Activated naive CD4-positive, alpha-beta T cell treated with anti-CD3 and anti-CD28 coated beads, Interleukin-2, amount 10 ng/mL, durations not matched to agents 7 days and 5 days (primary cell): ENCODE measurements at places on chromosomes 4 and X.

DNA sequence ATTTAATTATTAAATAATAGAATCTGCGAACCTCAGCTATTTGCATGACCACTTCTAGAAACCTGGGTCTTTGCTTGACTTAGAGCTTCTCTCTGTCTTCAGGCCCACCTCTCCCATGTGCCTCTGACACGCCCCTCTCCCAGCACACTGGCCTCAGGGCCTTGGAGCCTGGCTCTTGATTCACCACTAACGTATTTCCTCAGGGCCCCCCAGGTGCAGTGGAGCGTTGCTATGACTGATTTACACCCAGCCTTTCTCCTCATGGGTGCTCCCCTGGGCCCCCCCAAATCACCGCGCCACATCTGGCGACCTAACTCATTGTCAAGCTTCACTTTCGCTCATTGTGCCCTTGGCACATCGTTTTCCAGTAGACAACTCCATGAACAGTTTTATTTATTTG, 37.9 kb upstream of the TENM3 start:
- H3K4me1 ChIP-seq = no peaks in the 10 kb centered on the region
- no peak overlapping the region for H3K27ac ChIP-seq
- DNase-seq = no peak
- no peaks in the 10 kb centered on the region for H3K36me3 ChIP-seq
- H3K4me3 ChIP-seq = no peak overlapping the region

- no peak for DNase-seq
- H3K4me1 ChIP-seq = no peaks in the 10 kb centered on the region
- no peak overlapping the region for H3K27ac ChIP-seq
- H3K27me3 ChIP-seq = no peaks in the 10 kb centered on the region
- H3K4me3 ChIP-seq = no peak overlapping the region
These were observed 13.6 kb downstream of the HTRA3 start for GRCh38 chr4:8283161-8283560.

DNA sequence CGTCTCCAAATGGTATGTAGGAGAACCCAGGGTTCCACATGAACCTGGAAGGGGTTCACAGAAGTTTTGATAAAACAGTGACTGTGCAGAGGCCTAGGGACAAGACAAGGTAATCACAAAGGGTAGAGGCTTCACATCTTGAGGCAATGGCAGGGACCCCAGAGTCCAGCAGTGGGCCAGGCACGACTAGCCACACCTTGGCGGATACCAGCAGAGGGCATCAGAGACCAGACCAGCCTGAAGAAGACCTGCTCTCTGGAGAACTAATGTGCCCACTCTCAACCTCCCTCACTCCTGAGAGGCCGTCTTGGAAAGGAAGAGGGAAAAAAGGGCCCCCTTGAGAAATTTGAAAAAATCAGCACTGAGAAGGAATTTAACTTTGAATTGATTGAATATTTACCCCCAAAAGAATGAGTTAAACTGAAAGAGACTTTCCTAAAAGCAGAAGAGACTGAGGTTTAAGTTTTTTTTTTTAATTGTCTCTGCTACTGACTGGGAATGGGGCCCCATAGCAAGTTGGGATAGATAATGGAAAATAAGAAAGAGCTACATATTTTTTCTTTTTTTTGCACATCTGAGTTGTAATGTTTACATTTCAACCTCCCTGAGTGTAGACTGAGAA, 243.8 kb upstream of the JADE1 start:
- H3K36me3 ChIP-seq = no peaks in the 10 kb centered on the region
- no peak overlapping the region for H3K27ac ChIP-seq
- peak; percentile 27 for DNase-seq
- H3K27me3 ChIP-seq = peaks cover 23% of the 10 kb centered on the region
- H3K4me3 ChIP-seq = no peak overlapping the region

GRCh38 chrX:130343411-130343810, 3.7 kb downstream of the SLC25A14 start:
- no peak for DNase-seq
- peaks cover 7% of the 10 kb centered on the region for H3K36me3 ChIP-seq

GRCh38 chr4:85475631-85476233, 782 bp downstream of the ARHGAP24 start:
- no peak for DNase-seq
- no peaks in the 10 kb centered on the region for H3K36me3 ChIP-seq
- no peak overlapping the region for H3K27ac ChIP-seq

- H3K4me3 ChIP-seq = no peak overlapping the region
- H3K27ac ChIP-seq = no peak overlapping the region
- H3K4me1 ChIP-seq = no peaks in the 10 kb centered on the region
These were observed 301.4 kb downstream of the GRIA2 start for GRCh38 chr4:157521906-157522305.

- H3K27ac ChIP-seq = no peak overlapping the region
- no peak for DNase-seq
- no peaks in the 10 kb centered on the region for H3K27me3 ChIP-seq
- no peaks in the 10 kb centered on the region for H3K36me3 ChIP-seq
These were observed 368.6 kb downstream of the HNRNPD start for GRCh38 chr4:82005158-82005557.

DNA sequence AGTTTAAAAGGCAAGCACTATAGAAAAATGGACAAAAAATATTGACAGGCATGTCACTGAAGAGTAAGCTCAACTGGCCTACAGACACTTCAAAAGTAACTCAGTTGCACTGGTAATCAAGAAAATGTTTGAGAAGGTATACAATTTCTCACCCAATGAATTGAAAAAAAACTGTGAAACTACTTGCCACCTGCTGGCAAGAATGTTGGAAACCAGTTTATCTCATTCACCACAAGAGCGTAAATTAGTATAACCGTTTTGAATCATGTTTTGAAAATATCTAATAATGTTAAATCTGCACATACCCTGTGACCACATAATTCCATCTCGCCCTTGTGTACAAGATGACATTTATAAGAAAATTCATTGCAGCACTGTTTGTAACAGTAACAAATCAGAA, 31.7 kb downstream of the TXK start:
- H3K4me1 ChIP-seq = peaks cover 26% of the 10 kb centered on the region
- peaks cover 46% of the 10 kb centered on the region for H3K36me3 ChIP-seq
- no peak overlapping the region for H3K4me3 ChIP-seq
- H3K27ac ChIP-seq = no peak overlapping the region

DNA sequence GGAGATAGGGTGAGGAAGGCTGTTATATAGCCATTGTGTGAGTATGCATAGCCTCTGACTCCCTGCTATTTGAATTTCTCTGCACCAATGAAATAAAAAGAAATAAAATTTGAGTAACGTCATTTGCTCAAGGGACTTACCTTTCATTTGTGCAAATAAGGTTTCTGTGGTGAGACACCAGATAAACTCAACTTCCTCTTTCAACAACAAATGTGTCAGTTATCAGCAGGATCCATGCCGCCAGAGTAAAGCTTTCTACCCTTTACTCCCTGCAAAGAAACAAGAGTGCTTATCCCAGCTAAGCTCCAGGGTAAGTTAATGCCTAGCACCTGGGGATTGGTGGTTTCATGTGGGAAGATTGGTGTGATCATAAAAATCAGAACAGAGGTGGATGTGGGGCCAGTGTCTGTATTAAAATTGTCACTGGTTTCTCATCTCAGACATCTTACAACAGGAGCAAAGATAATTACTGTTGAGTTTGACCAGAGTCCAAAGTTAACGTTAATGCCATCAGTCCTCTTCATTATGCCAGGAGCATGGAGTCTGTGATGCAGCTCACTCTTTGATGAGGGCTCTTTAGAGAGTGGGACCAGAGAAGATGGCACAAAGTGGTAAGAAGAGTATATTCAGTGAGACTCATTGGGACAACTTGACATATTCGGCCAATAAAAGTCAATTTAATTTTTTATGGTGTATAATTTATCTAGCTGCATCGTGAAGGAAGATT, at the start of gene P2RY10:
Gene P2RY10, plus strand, starts transcription at position 206 of the 727 bp plus-strand sequence. CDS start 15,130 bp downstream, outside the sequence.
- peak within 1 kb of the TSS; percentile 97 for H3K4me3 ChIP-seq
- DNase-seq = peak; percentile 49
- peaks cover 35% of the 10 kb centered on the region for H3K36me3 ChIP-seq
- peaks cover 54% of the 10 kb centered on the region for H3K4me1 ChIP-seq

- H3K4me1 ChIP-seq = no peaks in the 10 kb centered on the region
- H3K4me3 ChIP-seq = no peak overlapping the region
- DNase-seq = no peak
- no peak overlapping the region for H3K27ac ChIP-seq
- H3K36me3 ChIP-seq = no peaks in the 10 kb centered on the region
These were observed 505.1 kb downstream of the PPARGC1A start for GRCh38 chr4:23384741-23385140.

DNA sequence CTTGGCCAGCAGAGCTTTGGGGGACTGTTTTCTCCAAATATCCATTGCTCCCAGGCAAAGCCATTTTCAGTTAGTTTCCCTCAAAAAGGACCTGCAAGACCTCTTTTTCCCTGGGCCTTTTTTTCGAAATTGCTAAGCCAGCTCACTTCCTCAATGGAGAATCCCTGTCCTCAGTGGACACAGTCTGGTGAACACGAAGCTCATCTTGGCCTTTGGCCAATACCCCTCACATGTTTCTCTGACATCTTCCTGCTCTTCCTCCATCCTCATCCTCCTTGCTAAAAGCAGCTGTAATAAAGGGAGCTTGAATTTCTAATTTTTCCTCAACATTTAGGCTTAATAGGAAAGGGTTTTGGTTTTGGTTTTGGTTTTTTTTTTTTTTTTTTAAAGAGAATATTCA, 17.6 kb upstream of the PRPS1 start:
- no peaks in the 10 kb centered on the region for H3K4me1 ChIP-seq
- peaks cover 2% of the 10 kb centered on the region for H3K27me3 ChIP-seq
- no peak for DNase-seq
- no peaks in the 10 kb centered on the region for H3K36me3 ChIP-seq

DNA sequence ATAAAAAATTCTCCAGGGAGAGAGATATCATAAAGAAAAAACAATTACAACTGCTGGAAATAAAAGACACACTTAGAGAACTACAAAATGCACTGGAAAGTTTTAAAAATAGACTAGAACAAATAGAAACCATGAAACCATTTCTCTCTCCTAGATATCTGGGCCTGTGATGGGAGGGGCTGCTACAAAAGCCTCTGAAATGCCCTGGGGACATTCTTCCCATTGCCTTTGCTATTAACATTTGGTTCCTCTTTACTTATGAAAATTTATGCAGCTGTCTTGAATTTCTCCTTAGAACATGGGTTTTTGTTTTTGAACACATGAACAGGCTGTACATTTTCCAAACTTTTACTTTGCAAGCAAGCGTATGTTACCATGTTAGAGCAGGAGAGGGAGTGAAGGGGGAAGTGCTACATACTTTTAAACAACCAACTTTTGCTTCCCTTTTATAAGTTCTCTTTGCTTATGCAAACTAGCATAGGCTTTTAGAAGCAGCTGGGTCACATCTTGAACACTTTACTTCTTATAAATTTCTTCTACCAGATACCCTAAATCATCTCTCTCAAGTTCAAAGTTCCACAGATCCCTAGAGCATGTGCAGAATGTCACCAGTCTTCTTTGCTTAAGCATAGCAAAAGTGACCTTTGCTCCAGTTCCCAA, 47.9 kb upstream of the PACRGL start:
- no peak overlapping the region for H3K27ac ChIP-seq
- no peaks in the 10 kb centered on the region for H3K36me3 ChIP-seq
- H3K4me3 ChIP-seq = no peak overlapping the region
- DNase-seq = no peak
- no peaks in the 10 kb centered on the region for H3K27me3 ChIP-seq
- no peaks in the 10 kb centered on the region for H3K4me1 ChIP-seq

DNA sequence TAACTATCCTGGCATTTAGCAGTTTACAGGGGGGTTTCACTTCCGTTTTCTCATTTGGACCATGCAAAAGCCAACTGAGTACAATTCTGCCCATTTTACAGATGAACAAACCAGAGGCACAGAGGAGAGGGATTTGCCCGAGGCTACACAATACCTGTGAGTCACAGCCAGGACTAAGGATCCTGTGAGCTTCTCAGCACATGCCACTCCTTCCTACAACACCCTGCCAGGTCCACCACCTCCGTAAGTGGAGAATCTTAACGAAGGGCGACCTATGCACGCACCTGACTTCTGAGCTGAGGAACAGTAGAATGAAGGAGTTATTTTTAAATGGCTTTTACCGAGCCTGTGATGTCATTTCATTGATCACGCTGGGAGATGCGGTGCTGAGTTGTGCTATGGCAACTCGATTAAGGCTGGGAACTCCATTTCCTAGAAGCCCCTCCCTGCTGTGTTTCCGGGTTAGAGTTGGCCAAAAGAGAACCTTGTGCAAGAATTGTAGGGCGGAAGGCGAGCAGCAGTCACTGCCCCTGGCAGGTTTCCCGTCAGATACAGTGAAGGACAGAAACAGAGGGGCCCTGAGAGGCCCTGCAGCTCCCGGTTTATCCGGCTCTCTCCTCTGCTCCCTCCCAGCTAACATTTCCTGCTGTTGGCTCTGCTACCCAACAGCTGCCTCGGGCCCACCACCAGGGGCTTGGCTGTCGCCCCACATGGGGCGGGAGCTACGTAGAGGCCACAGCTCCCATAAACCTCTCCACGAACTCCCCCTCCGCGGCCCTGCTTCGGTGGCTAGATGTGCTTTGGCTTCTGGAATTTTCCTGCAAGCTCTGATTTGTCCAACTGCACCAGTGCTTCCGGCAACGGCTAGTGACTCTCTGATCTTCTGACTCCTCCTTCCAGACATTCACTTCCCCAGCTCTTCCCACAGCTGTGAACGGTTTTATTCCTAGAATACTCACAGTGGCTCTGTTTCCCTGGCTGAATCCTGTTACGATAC, 75.1 kb upstream of the USP9X start:
- peak overlapping the region; percentile 87 for H3K27ac ChIP-seq
- peak overlapping the region; percentile 67 for H3K4me3 ChIP-seq
- H3K27me3 ChIP-seq = peaks cover 18% of the 10 kb centered on the region

DNA sequence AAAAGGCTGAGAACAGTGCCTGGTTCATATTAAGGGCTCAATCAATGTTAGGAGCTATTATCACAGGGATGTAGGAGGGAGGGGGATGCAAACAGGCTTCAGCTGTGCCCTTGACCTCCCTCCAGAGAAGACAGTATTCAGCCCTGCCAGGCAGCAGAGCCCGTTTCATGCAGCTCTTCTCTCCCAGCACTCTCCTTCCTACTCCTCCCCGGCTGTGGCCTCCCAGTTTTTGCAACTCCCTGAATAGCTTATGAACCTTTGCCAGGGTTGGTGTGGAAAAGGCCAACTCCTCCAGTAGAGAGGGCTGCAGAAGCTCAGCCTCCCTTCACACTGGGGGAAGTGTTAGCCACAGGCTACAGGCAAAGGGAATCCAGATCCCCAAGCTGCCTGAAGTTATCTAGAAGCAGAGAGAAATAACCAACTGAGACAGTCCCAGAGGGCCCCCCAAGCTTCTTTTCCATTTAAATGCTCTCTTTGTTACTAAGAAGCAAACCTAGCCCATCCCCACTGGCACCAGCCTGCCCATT, 31.7 kb upstream of the APLN start:
- no peaks in the 10 kb centered on the region for H3K27me3 ChIP-seq
- DNase-seq = no peak
- H3K27ac ChIP-seq = no peak overlapping the region
- H3K36me3 ChIP-seq = no peaks in the 10 kb centered on the region
- H3K4me3 ChIP-seq = no peak overlapping the region
- no peaks in the 10 kb centered on the region for H3K4me1 ChIP-seq

DNA sequence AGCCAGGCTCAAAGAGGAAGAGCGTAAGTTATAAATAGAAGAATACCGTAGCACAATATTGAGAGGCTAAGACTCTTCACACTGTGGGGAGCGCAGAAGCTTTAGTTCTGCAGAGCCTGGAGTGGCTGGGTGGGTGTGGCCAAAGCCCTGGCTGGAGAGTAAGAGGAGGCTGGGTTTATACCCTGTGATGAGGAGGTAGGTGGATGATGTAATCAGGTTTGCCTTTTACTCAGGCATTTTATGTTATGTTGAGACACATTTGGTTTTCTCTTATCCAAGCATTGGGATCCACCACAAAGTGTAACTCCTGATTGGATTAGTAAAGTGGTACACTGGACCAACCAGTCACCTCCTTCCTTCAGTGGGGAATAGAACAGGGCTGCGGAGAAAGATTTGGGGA, 13.9 kb downstream of the CDS1 start:
- DNase-seq = no peak
- H3K4me3 ChIP-seq = no peak overlapping the region
- no peaks in the 10 kb centered on the region for H3K36me3 ChIP-seq
- H3K27me3 ChIP-seq = peaks cover 7% of the 10 kb centered on the region
- H3K27ac ChIP-seq = no peak overlapping the region
- no peaks in the 10 kb centered on the region for H3K4me1 ChIP-seq
